ENCODE measurements at places on chromosomes 6 and 20.

DNA sequence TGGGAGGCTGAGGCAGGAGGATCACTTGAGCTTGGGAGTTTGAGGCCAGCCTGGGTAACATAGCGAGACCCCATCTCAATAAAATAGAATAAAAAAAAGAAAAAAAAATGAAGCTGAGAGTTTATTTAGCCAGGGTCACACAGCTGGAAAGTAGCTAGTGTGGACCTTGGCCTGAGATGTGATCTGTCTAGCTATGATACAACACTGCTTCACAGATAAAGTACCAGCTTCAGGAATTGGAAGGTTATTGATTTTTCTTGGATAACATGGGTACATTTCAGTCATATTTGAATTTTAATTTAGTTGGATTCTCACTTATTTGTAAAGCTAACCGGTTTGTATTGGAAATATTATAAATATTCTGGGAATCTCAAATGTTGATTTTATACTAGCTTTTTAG, 5.1 kb downstream of the FARS2 start:
- DNase-seq: no peak

DNA sequence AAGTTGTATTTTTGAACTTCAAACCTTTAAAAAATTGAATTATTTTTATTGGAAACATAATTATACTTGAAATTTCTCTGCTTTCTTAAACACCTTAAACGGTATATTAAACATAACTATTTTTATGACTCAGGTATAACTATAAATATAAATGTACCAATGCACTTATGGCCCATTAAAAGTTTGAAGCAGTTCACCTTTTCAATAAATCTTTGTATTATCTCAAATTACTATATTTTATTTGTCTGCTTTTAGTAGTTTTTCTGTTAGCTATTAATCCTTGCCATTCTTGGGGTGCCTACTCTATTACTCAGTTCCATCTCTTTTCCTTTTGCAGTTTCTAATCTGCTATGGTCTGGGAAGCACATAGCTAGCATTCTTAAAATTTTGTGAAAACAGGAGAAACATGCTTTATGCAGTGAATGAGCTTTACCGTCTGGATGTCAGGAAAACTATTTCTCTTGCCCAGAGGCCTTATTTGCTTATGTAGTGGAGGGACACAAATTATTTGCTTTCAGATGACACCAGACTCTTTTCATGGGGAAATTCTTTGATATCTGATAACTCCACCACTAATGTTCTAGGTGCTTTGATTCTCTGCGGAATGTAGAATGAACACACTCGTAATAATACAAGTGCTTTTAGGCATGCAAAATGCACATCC, 378.9 kb upstream of the CITED2 start:
- DNase-seq: no peak

DNA sequence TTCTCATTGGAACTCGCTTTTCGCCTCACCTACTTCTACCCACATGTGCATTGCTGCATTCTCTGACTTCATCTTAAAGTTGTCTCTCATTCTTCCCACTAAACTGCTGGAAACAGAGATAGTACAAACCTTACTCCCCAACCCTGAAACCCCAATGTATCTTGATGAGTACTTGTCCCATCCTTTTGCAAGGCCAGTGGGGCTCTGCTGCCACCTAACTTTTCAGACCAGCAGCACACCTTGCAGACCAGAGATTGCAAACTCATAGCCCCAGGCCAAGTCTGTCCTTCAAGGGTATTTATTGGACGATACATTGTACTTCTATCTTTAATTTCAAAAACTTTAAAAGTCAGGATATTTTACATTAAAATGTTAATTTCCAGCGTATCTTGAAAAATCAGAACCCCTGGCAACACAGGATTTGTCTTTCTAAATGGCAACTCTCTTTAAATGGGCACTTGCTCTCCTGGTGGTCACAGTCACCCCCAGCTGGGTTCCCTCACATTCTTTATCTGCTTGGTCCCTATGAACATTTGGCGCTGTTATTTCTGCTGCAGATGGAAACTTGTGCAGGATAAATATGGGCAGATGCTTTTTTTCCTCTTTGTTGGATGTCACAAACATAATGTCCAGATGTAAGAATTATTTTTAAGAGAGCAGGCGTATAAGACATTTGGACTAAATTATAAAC, 83.9 kb downstream of the SOD2 start:
- no peak for DNase-seq

GRCh38 chr6:83370567-83370966, 60.3 kb downstream of the ME1 start:
- DNase-seq: no peak

DNA sequence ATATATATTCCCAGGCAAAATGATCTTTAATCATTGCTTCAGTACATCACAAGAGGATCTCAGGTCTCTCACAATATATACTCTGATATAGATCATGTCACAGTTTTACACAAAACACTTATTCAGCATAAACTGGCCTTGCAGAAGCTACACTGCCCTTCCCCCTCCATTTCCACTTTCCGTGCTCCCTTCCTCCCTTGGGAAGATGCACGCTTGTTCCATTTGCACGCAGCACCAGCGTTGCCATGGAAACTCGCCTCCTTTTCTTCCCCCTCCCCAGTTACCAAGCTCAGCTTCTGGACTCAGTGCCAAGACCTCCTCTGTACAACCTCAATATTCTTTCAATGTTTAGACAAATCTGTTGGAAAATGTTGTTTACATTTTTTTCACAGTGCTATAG, 154.6 kb downstream of the RFPL4B start:
- DNase-seq: no peak

DNA sequence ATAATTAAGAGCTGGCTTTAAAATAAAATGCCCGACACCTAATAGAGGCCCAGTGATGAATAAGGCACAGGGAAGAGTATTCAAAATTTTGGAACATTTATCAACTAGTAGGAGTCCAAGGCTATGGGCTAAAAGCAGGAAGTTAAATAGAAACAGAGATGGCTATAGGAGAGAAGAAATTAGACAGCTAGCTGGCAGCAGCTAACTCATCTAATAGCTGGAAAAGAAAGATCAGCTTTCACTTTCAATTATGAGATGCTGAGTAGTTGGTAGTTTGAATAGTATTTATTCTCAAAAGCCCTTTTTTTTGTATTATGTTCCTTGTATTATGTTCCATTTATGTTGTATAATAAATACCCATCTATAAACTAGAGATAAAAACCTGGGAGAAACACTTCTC, 215.7 kb downstream of the SLC35F1 start:
- DNase-seq: no peak

DNA sequence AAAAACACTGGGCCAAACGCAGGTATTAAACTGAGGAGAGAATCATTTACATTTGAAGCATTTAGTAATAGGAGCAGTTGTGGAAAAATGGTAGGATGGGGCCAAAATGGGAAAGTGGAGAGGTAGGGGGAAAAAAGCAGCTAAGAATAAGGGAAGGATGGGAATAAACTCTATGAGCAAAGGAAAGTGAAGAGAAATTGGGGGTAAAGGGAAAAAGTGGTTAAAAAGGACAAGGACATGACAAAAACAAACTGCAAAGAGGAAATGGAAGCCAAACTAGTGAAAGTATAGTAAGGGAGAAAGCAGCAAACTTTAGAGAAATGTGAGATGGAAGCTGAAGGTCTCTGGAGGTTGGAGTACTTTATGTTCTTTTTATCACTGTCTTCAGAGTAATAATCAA, 6.2 kb upstream of the ZSCAN16 start:
- no peak for DNase-seq

- no peak for DNase-seq
Observed at GRCh38 chr6:113184291-113184690, 672.9 kb upstream of the MARCKS start.

DNA sequence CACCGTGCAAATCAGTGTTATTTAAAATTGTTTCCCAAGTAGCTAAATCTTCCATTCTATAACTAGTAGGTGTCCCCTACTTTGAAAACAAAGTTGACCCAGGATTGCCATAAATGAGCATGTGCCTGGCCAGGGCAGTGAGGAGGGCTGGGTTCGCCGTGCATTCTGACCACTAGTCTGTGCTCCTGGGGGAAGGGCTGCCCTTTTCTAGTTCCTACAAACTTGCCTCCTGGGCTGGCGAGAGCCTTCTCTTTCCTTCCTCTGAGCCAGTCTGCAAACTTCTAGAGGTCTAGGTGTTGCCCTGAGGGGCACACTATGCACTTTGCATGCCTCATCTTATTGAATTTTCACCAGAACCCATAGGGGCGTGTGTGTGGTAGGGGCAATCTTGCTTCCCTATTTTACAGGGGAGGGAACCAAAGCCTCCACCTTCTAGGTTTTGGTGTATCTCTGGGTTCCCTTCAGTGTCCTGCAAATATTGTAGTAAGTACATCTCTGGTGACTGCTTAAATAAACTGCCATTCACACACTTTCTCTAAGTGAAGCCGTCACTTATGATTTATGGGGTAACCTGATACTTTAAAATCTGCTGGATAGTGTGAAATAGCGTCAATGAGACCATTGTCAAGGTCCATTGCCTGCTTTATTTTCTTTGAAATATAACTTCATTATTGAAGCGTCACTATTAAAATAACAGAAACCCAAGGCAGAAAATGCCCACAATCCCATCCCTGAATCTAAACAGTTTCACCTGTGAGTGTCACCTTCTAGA, 42.2 kb downstream of the CDH26 start:
- DNase-seq: no peak

DNA sequence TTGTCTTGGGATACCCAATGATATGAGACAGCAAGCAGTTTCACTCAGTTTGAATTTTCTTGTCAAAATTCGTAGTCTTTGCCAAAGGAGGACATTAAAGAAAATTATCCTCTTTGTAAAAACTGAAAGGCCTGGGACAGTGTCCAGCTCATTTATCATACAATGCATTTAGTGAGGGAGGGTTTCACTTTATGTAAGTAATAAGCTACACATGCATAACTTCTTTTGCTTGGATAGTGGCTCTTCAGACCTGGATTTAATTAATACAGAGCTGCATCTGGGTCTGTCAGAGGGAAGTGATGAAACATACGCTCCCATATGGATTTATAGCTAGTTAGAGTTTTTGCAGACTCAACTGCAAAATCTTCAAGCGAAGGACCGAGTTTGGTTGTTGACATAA, 175.6 kb downstream of the PHACTR1 start:
- no peak for DNase-seq

GRCh38 chr6:123854201-123854600, 50.5 kb downstream of the NKAIN2 start:
- DNase-seq: no peak

GRCh38 chr6:139452148-139452876, 77.9 kb upstream of the CITED2 start:
- no peak for DNase-seq

DNA sequence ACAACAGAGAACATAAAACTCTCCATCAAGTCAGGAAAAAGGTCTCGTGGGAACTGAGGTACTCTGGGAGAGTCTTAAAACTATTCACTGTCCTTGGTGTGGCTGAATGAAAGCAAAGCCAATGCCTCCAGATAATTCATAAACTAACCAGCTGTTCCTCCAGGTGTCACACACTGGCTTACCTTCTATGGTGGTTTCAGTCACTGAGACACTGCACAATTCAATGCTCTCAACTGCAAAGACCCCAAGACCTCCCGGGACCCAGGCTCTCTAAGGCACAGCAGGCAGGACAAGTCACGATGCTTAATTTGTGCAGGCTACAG, 100.8 kb downstream of the GMPR start:
- DNase-seq: no peak

- DNase-seq: no peak
Observed at GRCh38 chr20:59377842-59378241, 77.4 kb downstream of the EDN3 start.

- no peak for DNase-seq
Observed at GRCh38 chr20:2296524-2297356, 939 bp downstream of the TGM3 start.

DNA sequence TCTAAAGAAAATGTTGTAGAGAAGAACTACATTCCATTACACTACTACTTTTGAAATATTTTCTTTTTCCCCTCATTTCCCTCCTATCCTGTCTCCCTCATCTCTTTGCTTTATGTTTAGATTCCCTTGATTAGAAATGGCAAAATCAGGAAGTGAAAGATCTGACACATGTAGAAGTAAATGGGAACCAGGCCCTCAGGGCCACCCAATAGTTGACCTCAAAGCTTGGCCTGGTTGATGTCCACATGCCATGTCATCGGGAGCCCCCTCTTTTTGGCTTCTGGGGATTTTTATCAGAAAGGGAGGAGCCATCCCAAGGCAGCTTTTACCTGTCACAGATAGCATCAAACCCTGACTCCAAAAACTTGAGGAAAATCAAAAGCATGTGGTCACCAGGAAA, 168.3 kb upstream of the ECI2 start:
- DNase-seq: no peak

- no peak for DNase-seq
Observed at GRCh38 chr20:24370911-24371695, 98.3 kb upstream of the SYNDIG1 start.

- DNase-seq: no peak
Observed at GRCh38 chr20:5680192-5680591, 70.0 kb upstream of the SHLD1 start.

DNA sequence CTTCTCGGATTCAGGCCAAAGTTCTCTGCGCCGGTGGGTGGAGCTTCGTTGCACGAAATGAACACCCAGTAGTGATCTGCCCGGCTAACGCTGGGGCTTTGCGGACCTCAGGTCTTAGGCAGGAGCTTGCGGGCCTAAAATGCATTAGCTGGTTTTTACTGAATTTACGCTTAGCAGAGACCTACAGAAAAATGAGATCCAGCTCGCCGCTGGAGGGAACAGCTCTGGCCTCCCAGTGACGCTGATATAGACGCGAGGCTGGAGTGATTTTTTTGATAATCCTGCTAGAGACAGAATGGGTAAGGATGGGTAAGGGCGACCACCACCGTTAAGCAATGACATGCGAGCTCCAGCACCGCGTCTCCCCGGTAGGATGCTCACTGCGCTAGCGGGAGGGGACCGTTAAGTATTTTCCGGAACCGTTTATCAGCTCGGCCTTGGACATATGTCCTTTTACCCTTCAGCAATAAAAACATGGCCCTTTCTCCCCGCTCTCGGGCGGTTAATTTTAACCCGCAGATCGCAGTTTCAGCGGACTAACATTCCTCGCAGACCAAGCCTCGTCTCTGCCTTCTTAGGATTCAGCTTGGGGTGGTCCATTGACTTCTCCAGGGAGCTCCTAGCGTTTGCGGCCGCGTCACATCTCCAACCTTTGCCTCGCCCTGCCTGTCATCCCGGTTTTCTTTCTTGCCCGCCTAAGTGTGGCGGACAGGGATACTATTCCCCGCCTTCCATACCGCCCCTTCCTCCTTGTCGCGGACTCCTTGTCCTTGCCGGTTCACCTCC, 109.3 kb downstream of the GPX5 start:
- no peak for DNase-seq

- DNase-seq: no peak
Observed at GRCh38 chr20:62134735-62135231, 8.4 kb downstream of the PSMA7 start.

DNA sequence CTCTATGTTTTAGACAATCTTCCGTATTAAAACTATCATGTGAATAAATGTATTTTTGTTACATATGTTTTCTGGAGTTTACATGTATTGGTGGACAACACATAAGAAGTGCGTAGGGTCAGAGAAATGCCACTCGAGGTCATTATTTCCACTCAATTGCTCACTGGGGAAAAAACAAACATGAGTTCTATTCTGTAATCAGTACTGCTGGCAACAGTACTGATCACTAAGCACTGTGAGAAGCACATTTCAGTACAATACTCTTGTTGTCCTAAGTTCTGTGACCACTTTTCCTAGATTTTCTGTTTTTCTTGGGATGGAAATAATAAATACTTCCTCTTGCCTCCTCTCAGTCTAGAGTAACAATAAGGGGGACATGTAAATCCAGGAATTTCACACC, 44.5 kb downstream of the UST start:
- DNase-seq: no peak
